NCI-H524 treated with DMSO at 0.1 percent for 48 hours (cell line): ENCODE measurements at places on chromosomes 7 and 10.

DNA sequence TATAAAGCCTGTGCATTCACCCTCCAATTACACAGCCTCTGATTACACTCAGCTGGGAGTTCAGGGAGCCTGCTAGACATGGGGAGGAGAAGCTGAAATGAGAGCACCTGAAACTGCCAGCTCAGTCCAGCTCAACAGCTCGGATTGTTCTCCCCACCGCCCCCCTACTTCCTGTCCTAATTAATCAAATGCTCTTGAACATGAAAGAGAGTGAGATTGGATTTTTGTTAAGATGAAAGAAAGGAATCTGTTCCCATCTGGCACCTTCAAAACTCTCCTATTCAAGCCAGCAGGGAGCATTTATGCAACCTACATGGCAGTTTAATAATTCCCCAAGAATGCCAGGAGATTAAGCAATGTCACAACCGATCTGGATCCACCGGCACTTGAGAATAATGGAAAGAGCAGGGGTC is 98.0 kb downstream of the NPSR1 start:
- peak; percentile 76 for DNase-seq

- no peak for DNase-seq
These were observed 14.0 kb upstream of the RALA start for GRCh38 chr7:39609113-39609934.

DNA sequence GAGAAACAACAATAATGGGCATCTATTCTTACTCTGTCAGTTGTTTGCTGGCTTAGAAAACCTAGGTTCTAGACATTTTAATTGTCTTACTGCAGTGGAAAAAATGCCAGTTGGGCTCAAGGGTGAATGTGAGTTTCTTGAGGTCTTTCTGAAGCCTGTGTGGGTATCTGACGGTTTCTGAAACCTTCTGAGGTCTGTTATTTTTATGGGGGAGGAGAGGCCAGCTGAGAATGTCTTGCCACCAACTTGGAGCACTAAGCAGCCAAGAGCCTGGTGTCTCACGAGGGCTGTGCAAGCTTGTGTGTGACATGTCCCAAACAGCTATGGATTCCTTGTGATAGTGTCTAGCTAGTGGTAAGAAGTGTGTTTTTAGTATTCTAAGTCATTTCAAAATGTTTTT is 24.2 kb upstream of the DDC start:
- DNase-seq = no peak

- DNase-seq = peak; percentile 67
These were observed 28.2 kb downstream of the CDK14 start for GRCh38 chr7:90624225-90624911.

- DNase-seq = no peak
These were observed 60.8 kb upstream of the ITGA8 start for GRCh38 chr10:15780353-15781135.

- no peak for DNase-seq
These were observed 7.5 kb downstream of the SAR1A start for GRCh38 chr10:70162892-70163201.

GRCh38 chr7:29381206-29382094 is 182.2 kb upstream of the PRR15 start:
- no peak for DNase-seq

- DNase-seq = no peak
These were observed 1037.1 kb downstream of the GATA3 start for GRCh38 chr10:9091530-9092093.

- DNase-seq = no peak
These were observed 36.5 kb downstream of the PDSS1 start for GRCh38 chr10:26733750-26734568.

GRCh38 chr10:112775381-112775780 is 174.7 kb upstream of the TCF7L2 start:
- DNase-seq = no peak

DNA sequence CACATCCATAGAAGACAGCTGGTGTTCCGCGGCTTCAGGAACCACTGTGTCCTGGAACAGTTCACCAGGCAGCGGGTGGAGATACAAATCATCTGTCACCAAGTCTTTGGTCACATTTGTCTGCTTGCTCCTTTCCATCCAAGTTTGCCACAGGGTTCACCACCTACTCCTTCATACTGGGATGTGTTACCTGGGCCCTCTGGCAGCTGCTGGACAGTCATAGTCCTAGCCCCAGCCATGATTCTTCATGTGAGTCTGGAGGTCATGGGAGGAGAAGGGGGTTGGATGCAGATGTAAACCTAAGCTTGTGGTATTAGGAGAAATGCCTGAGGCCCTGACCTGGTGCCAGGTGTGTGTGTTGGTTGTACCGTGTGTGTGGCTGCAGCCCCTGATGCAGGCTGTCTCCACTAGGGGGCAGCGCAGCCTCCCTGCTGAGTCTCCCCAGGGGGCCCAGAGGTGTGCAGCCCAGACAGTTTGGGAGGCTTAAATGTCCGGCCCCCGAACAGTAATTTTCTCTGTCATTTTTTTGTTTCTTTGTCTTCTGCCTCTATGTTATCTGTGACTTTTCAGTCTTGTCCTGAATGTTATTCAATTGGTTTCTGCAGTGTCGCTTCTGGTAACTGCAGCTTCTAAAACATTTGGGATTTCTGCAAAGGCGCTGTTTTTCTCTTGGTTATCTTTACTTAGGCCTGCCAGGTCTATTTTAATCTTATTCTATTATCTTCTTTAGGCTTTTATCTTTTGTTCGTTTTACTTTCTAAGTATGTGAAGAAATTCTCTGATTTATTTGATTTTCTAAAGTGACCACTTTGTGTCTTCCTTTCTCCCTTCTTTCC is 14.8 kb downstream of the NPS start:
- no peak for DNase-seq

DNA sequence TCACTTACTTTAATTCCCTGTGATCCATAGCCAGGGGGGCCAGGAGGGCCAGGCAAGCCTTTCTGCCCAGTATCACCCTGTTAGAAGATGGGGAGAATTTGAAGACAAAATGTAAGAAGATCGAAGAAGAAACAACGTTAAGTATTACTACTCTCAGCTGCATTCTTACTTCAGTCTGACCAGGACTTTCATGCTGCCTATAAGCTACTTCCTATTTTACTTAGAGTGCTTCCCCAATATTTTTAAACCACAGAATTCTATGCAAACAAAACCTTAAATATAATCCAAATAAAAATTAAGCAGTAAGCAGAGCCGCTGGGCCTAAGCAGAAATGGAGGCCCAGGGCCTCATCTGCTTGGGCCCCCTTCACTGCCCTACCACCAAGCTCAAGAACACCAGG is 117.8 kb downstream of the COL28A1 start:
- DNase-seq = no peak

DNA sequence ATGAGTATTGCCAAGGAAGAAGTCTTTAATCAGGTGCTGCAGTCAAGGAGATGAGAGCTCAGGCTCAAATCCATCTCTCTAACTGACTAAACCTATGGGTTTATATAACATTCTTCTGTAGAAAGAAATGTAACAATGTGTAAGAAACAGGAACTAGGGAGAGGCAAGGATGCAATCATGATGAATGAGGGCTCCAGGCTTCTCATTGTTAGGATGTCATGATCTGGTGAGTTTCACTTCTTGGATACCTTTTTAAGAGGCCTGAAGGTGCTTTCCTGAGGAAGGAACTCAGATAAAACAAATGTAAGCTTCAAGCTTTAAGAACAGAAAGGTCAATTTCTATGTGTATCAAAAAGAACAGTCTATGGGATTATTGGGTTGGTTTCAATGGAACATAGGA is 30.8 kb upstream of the SCIN start:
- DNase-seq = no peak

GRCh38 chr10:124066126-124066700 is 27.2 kb downstream of the CHST15 start:
- DNase-seq = no peak

- no peak for DNase-seq
These were observed 28.3 kb downstream of the STMP1 start for GRCh38 chr7:135690566-135690965.

DNA sequence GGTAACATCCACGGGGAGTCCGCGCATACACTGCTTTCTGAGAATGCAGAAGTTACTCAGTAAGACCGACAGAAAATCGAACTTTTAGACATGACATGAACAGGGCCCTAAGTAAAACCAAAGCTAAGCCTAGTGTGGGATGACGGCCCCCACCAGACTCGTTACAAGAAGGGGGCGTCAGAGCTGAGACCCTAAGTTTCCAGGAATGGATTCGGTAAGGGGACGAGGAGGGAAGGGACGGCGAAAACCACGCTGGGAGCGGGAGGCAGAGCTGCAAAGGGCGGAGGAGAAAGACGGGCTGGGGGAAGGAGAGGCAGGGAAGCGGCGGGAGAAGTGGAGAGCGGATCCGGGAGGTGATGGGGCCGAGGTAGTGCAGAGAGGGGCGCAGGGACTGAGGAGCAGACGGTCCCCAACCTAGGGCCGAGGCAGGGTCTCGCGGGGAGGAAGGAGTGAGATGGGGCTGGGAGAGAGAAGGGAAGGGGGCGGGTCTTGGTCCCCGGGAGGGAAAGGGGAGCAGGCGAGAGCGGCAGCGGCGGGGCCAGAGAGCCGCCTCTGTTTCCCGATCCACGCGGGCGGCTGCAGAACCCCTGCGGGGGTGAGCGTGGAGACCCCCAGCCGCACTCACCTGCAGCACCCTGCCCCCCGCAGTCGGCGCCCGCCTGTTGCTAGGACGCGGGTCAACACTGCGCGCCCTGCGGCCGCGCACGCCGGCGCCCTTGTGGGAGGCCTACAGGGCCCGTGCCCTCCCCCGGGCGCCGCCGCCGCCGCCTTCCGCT is 513 bp downstream of the ODAD2 start:
- DNase-seq = no peak

DNA sequence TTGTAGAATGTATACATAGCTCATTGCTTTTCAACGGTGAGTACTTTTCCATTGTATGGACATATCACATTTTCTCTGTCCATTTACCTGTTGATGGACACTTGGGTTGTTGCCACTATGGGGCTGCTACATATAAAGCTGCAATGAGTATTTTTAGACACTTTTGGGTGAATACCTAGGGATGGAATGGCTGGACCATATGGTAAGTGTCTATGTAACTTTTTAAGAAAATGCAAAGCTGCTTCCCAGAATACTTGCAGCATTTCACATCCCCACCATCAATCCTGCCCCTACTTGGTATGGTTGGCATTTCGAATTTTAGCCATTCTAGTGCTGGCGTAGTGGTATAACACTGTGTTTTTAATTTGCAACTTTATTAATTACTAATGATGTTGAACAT is 274.6 kb downstream of the TNS3 start:
- no peak for DNase-seq
